ENCODE measurements at places on chromosomes 6 and 20. TPM values are rescaled to one million over a fixed set of nuclear protein-coding genes. Genes with fewer than 3 reads are reported as not detected.

DNA sequence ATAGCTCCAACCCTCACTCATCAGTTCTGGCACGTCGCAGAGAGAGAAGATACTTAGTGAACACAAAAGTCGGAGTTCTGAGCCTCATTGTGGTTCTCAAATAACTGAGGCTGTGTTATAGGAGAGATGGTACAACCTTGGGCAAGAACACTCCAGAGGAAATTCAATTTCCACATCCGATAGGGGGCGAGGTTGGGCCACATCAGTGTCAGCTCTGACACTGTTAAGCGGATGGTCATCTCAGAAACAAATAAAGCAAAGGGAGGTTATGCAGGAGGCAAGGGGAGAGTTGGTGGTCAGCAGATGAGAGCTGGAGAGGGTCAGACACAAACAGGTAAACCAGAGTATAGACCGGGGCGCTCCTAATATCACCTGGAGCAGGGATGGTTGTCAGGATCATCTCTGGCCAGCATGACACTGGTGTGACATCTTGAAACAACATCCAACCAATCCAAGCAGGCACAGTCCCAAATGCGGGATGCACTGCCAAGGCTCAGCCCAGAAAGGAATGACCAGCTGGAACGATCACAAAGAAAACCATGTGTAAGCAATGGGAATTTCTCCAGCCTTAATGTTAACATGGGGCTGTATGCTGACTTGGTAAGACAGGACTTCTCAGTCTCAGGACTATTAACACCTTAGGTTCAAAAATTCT is 331.8 kb downstream of the HACE1 start:
- DNase-seq = peak; percentile 12

DNA sequence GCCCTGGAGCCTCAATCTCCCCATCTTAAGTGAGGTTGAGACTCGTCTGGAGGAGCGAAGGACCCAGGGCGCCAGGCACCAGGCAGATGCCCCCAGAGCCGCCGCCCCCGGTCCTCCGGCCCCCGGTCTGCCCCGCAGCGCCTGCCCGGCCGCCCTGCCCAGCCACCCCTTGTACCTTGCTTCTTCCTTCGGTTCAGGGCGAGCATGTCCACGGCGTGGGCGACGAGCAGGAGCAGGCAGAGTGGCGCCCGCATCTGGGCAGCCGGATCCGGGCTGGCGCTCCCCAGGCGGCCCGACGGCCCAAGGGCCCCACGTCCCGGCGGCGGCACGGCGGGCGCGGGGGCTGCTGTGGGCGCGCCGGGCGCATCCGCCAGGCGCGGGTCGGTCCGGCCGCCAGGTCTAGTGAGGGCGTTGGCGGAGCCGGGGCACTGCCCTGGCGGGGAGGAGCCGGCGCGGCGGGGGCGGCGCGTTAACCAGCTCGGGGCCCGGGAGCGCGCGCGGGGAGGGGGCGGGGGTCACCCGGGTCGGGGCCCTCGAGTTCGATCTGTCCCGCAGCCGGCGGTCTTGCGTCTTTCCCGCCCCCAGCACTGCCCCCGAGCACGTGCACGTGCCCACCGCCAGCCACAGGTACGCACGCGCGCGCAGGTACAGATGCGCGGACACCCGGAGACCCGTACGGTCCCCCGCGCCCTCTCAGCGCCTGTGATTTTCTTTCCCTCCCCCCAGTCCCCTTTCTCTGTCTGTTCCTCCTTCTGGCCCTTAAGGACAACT is at the start of gene RSPO4:
Gene RSPO4 (minus strand): TSS at position 401 of the 771 bp plus-strand sequence. CDS start 147 bp downstream, at position 254.
- peak; percentile 21 for DNase-seq

DNA sequence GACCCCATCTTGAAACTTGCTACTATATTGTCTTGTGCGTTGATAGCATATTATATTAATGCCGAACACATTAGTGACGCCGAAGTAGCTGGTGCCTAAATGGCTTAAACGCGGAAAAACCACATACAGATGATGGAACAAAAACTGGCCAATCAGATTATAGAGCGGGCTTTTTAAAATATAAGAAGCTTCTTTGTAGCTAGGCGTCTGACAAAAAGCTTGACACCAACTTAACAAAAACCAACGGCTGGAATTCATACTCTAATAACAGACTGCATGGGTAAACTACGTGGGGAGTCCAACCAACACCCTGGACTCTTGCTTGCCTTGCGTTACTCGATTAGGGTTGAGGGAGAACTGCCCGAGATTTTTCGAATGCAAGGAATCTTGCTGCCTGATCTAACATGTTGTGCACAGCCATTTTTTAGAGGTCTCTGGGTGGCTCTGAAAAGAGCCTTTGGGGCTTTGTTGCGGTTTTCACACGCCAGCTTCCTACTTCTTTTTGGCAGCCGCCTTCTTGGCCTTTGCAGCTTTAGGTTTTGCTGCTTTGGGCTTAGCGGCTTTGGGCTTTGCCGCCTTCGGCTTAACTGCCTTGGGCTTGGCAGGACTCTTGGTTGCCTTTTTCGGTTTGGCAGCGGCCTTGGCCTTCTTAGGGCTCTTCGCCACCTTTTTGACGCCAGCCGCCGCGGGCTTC is 45.7 kb downstream of the OR2B2 start:
- DNase-seq = peak; percentile 83

- DNase-seq = no peak
Observed at GRCh38 chr20:13487202-13487601, 151.5 kb downstream of the TASP1 start.

DNA sequence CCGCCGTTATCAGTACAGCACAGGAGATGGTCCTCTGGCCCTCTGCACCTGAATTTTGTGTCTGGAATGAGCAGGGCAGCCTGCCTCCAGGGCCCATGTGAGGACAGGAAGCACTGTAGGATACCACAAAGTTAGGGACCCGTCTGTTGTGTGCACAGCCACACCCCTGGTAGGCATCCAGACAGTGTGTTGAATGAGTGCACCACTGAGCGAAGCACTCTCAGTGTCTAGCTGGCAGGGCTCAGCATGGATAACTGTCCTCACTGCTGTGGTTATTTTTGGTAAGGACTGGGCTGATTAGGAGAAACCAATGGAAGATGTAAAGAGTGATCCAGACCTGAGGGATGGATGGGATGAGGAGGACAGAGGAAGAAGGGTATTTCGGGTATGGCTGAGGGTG is 178.7 kb downstream of the CLIC5 start:
- no peak for DNase-seq

The KCNG1 gene
- 1.8 TPM for total RNA-seq

The MAVS gene
- 17.0 TPM for total RNA-seq

The PROKR2 gene
- not detected for total RNA-seq

The TFAP2C gene
- total RNA-seq = not detected

The C20orf141 gene
- total RNA-seq = not detected

Data from activated CD8-positive, alpha-beta T cell treated with anti-CD3 and anti-CD28 coated beads for 36 hours (primary cell).